ENCODE measurements at places on chromosomes 4 and X.

GRCh38 chr4:77631276-77631675 is 25.7 kb downstream of the CXCL13 start:
- DNase-seq = no peak

- no peak for DNase-seq
Measured at GRCh38 chr4:101938836-101939235, 148.3 kb downstream of the BANK1 start.

- DNase-seq = no peak
Measured at GRCh38 chr4:38169524-38169923, 209.3 kb downstream of the PTTG2 start.

GRCh38 chrX:23783589-23784469 is 856 bp downstream of the SAT1 start:
- DNase-seq = no peak

DNA sequence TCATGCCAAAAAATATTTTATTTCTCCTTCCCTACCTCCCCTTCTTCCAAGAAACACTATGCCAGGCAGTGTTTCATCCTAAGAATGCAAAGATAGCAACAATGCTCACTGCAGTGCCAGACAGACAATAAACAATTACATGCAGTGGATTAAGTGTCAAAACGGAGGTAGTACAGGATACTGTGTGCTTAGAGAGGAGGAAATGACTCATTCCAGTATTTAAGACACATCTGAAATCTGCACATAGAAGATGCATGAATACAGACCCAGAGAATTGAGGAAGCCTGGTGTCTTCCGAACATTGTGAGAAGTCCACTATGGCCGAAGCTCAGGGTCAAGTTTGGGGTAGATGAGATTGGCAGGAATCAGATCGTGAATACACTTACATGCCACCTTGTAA is 326.4 kb downstream of the PPP3CA start:
- peak; percentile 37 for DNase-seq

- no peak for DNase-seq
Measured at GRCh38 chrX:2677764-2678163, 13.3 kb upstream of the CD99 start.

DNA sequence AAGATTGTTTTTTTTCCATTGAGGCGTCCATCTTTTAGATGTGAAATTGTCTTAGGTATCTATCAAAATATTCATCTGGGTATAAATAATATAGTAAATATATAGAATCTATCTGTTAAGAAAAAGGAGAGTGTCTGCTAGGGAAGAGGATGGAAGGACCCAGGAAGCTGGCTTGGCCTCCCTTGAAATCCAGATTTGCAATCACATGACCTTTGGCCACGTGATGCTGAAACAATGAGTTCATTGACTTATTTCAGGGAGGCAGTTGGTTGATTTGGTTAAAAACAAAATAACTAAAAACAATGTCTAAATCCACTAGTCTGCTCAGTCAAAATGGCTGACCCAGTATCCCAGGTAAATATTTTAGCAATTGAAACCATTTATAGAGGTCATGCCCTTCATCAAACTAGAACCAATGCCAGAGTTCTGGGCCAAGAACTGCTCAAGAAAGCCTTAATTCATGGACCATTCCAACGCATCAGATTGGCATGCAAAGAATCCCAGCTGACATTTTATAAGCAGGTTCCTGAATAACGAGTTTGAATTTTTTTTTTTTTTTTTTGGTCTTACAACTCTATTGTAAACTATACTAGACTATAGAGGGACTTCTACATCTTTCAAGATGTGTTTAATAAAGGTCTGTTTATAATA is 172.7 kb downstream of the MID1 start:
- DNase-seq = no peak

- no peak for DNase-seq
Measured at GRCh38 chrX:67619253-67619652, 75.4 kb downstream of the AR start.

DNA sequence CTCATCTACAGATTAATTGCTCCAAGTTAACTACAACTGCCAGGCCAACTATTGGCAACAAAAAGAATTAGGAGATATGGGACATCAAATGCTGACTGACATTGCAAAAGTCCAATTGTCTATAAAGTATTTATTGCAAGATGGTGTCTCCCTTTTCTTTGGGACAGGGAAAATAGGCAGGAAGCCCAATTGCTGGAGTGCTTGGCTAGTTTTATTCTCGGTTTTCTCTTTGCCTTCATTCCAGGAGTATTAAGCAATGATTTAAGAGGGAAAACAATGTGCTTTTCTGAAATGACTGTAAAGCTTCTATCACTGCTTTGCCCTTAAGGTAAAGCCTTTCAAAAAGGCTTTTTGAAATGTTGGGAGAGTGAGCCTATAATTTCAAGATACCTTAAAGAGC is 62.8 kb upstream of the DIAPH2 start:
- DNase-seq = no peak

- no peak for DNase-seq
Measured at GRCh38 chrX:17738737-17739535, 1.6 kb downstream of the SCML1 start.

DNA sequence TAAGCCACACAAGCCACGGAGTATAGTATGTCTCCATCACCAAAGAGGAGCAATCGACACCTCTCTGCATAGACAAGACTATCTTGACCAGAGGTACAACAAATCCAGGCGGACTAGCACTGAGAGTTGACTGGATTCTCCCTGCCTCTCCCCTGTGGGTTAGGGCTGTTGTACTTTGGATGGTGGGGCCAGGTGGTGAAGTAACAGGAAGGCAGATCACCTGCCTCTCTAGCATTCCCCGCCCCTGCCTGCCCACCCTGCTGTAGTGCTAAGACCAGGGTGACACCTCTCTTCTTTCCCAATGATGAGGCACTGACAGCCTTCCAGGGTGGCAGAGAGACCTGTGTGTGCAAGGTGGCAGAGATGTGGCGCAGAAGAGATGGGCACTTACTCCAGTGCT is 47.5 kb upstream of the TRIM2 start:
- no peak for DNase-seq

DNA sequence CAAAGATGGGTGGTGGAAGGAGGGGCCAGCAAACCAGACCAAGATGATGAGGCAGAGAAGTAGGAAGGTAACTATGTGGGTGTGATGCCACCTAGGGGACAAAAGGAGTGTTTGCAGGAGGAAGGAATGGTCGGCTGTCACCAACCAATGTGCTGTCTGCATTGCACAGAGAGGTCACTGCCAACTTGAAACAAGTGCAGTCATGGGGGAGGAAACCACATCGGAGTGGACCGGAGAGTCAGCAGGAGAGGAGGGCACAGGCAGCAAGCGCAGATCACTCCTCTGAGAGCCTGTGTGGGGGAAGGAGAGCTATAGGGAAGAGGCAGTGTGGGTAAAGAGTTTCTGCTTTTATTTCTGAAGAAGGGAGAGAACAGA is 38.5 kb upstream of the FGFBP2 start:
- peak; percentile 78 for DNase-seq

DNA sequence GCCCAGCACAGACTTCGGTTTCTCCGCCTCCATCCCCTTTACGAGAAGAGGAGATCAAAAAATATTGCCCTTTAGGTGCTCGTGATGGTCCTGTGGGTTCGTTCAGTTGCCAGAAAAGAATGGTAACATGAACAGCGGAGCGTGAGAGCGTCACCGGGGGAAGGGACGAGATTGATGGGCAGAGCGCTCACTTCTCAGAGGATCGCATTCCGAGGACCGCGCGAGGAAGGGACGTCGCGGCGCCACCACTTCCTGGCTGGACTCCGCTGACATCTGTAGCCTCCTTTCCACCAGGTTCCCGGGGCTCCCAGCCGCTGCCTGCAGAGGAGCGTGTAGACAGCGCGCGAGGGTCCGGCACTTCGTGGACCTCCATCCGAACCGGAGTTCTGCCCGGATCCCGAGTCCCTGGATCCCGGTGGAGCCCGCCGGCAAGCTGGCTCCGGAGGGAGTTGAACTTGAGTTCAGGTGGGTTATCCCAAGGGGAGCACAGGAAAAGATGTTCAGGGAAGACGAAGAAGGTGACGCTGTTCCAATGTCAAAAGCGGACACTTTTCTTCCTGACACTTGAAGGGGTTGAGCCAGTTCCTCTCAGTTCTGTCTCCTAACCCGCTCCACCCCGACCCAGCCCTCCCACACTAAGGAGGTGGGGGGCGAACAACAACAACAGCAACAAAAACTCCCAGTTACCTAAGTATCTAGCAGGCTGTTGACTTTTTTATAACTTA is 484 bp downstream of the GALNTL6 start:
- DNase-seq = no peak

DNA sequence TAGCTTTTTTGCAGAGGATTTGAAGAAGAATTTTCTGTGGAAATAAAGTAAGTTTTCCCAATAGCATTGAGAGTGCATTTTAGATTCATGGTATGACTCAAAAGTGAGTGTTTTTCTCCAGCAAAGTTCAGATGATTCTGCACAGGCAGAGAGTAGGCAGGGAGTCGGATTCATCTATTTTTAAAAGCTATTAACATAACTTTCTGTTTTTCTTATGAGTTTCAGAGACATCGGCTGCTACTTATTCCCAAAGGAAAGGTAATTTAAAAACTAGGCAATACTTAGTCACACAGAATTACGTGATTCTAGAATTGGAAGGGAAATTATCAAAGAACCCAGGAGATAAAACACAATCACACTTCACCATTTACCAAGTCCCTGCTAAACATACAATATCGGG is 4.4 kb downstream of the CCDC110 start:
- DNase-seq = no peak

DNA sequence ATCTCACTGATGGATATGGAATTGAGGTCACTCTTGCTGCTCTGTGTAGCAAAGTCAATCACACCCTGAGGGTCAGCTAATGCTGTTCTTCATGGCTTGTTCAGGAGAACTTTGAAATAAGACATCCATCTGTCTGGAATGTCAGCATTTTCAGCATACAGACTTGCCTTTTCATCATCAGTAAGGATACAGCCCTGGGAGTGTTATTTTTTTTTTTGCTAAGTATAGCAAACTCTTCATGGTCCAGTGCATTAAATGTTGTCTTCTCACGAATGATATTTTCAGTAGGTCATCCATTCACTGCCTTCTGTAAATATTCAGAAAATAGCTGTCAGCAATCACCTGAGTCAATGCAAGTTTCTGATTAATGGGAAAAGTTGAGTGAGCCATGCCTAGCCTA is 268.8 kb upstream of the SMIM31 start:
- DNase-seq = no peak

DNA sequence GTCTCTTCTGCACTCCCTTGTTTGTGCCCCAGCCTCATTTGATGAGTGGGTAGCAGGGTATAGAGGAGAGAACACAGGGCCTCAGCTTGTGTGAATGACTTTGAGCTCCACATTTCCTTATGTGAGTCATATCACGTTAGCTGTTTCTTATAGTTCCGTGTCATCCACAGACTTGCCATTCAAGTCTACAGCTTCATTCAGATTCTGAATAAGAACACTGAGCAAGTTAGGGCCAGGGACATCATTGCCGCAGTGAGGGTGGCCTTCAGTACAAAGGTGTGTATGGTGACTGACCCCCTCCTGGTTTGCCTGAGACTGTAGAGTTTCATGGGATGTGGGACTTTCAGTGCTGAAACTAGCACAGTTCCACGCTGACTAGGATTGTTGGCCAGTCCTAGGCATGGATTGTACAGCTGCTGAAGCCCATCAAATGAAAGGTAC is 23.6 kb downstream of the KLF3 start:
- DNase-seq = no peak

- no peak for DNase-seq
Measured at GRCh38 chr4:181017038-181017437, 1226.2 kb upstream of the TENM3 start.

DNA sequence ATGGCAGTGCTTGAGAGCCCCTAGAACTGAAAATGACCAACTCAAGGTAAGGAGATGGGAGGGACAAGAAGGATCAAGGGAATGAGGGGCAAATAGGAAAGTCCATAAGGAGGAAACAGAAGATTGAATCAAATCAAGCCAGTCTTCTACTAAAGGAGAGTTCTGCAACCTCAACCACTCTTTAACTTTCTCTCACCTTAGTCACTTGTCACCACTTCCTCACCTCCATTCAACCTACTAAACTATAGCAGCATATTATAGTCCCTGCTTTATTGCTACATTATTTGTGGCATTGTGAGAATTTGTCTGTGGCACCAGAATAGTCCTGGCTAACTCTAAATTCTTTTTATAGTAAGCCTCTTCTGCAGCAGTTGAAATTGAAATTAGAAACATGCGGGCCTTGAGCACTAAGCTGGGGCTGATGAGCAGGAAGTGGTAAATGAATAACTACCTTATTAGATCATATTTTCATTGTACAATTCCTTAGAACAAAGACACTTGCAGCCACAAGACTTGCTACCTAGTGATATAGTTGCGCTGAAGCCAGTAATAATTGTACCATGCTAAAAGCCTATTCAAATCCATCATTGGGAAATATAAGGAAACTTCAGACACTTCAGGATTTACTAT is 336.9 kb downstream of the ZNF674 start:
- no peak for DNase-seq

DNA sequence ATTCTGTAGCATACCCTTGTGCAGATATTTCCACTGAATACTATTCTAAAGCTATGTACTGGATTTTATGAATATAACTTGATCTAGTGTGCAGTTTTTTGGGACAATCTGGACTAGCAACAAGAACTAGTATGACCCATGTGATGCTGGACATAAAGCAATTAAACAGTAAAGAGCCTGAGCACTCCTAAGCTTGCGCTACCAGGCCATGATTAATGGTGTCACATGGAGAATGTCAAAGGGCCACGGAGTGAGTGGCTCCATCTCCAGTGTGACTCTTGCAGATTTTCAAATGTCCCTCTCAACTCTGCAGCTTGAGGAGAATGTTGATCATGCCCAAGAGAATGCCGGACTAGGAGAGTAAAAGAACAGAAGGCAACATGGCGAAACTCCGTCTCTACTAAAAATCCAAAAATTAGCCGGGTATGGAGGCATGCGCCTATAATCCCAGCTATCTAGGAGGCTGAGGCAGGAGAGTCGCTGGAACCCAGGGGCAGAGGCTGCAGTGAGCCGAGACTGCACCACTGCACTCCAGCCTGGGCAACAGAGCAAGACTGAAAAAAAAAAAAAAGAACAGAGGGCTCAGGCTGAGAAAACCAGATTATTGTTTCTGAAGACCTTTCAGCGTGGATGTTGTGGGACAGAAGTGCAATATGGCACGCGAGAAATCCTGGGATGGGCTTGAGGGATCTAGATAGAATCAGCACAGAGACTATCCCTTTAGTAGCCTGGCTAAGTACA is 45.0 kb downstream of the TIGD2 start:
- DNase-seq = no peak

GRCh38 chr4:133594390-133595207 is 445.5 kb downstream of the PCDH10 start:
- no peak for DNase-seq

- DNase-seq = no peak
Measured at GRCh38 chrX:119090627-119091026, 17.8 kb downstream of the CT47C1 start.

DNA sequence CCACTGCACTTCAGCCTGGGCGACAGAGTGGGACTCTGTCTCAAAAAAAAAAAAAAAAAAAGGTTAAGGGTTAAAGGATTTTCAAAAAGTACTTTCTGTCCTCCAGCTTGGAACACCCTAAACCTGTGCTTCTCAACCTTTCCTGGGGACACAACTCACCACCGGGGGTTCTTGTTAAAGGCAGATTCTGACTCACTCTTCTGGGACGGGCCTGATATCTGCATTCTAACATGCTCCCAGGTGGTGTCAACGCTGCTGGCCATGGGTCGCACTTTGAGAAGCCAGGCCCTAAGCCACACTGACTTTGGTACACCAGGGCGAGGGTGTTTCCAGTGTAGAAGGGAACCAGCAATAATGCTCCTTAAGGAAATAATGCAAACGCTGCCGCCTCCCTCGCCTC is 46.1 kb downstream of the AFAP1 start:
- no peak for DNase-seq

GRCh38 chrX:9942086-9942485 is 25.1 kb upstream of the CLDN34 start:
- DNase-seq = peak; percentile 63

GRCh38 chrX:74446876-74447275 is 25.6 kb downstream of the SLC16A2 start:
- DNase-seq = no peak
